ENCODE measurements at places on chromosomes 3 and 15.

- H3K4me3 ChIP-seq, result no peak overlapping the region
- H3K36me3 ChIP-seq, result no peaks in the 10 kb centered on the region
- no peaks in the 10 kb centered on the region for H3K27me3 ChIP-seq
Measured at GRCh38 chr3:94972066-94972465, 909.2 kb downstream of the NSUN3 start.

- H3K4me1 ChIP-seq, result no peaks in the 10 kb centered on the region
- H3K36me3 ChIP-seq, result no peaks in the 10 kb centered on the region
- no peak overlapping the region for H3K4me3 ChIP-seq
- peak; percentile 90 for DNase-seq
- H3K27ac ChIP-seq, result no peak overlapping the region
Measured at GRCh38 chr15:53072077-53072476, 281.9 kb upstream of the ONECUT1 start.

DNA sequence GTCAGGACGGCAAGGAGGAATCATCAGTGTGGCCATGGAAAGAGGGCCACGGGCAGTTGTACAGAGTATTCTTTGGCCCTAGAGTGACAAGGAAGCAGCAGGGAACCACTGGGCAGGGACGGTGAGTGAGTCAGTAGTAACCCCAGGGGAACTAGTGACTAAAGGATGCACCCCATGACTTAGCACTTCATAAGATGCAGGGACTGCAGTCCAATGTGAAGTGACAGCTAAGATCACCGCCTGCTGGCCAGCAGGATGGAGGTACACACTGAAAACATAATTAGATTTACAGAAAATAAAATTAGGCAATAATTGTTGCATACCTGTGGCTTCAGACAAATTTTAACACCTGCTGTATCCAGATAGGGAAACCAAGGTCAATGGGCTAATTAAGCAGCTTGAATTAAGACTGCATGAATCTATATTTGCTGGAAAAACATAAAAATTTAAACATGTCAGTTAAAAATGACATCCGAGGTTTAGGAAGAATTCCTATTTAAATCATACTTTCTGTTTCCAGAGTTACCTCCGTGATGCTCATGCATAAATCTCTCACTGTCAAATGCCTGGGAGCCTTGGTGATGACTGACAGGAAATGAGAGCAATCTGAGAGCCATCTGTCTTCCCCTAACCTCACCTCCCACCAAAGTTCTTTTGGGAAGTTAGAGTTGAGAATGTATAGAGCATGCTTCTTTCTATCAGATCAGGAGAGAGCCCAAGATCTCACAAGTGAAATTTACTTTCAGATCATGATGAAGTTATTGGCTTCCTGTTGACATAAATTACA is 56.5 kb downstream of the DCLK3 start:
- no peak for DNase-seq
- no peaks in the 10 kb centered on the region for H3K27me3 ChIP-seq
- H3K27ac ChIP-seq, result no peak overlapping the region
- no peaks in the 10 kb centered on the region for H3K4me1 ChIP-seq
- no peak overlapping the region for H3K4me3 ChIP-seq
- no peaks in the 10 kb centered on the region for H3K36me3 ChIP-seq

GRCh38 chr3:24088782-24089181 is 143.7 kb downstream of the NR1D2 start:
- no peak for DNase-seq
- H3K27me3 ChIP-seq, result no peaks in the 10 kb centered on the region
- peaks cover 31% of the 10 kb centered on the region for H3K4me1 ChIP-seq
- H3K4me3 ChIP-seq, result no peak overlapping the region
- no peak overlapping the region for H3K27ac ChIP-seq

DNA sequence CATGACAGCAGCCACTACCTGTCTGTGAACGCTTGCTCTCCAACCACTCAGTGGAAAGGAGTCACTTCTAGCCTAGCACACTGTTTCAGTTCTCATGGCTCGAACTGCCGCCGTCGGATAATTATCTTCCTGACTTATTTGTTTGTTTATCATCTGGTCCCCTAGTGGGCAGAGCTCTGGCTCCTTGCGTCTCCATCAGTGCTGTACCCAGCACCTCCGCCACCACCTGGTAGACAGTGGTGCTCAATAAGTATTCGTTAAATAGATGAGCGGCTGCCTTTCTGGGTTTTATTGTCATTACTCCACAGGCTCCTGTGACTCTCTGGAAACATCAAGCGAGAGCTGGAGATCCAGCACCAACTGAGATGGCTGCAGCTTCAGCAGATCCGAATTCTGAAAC is 297.5 kb downstream of the NTRK3 start:
- H3K27ac ChIP-seq, result no peak overlapping the region
- no peaks in the 10 kb centered on the region for H3K27me3 ChIP-seq
- peak; percentile 65 for DNase-seq
- no peaks in the 10 kb centered on the region for H3K36me3 ChIP-seq
- no peak overlapping the region for H3K4me3 ChIP-seq

DNA sequence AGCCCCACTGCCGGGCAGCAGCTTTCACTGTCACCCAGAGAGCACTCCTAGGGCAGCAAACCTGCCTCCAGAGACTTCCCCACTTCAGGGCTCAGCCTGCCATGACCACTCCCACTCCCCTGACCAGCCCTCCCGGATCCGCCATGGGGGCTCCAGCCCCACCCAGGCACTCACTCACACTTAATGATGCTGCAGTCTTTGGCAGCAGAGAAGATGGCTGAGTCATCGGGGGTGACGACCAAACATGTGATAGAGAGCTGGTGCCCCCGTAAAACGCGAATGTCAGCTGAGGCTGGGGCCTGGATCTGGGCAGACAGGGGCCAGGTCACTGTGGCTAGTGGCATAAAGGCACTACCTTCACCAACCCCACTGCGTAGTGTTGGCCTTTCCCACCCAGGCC is 4.7 kb downstream of the RRP9 start:
- H3K27ac ChIP-seq, result no peak overlapping the region
- H3K36me3 ChIP-seq, result no peaks in the 10 kb centered on the region
- H3K4me1 ChIP-seq, result peaks cover 10% of the 10 kb centered on the region
- H3K27me3 ChIP-seq, result no peaks in the 10 kb centered on the region

- H3K27me3 ChIP-seq, result no peaks in the 10 kb centered on the region
- DNase-seq, result no peak
- no peak overlapping the region for H3K4me3 ChIP-seq
- H3K36me3 ChIP-seq, result no peaks in the 10 kb centered on the region
- no peak overlapping the region for H3K27ac ChIP-seq
Measured at GRCh38 chr3:16846373-16847080, 38.2 kb upstream of the PLCL2 start.

DNA sequence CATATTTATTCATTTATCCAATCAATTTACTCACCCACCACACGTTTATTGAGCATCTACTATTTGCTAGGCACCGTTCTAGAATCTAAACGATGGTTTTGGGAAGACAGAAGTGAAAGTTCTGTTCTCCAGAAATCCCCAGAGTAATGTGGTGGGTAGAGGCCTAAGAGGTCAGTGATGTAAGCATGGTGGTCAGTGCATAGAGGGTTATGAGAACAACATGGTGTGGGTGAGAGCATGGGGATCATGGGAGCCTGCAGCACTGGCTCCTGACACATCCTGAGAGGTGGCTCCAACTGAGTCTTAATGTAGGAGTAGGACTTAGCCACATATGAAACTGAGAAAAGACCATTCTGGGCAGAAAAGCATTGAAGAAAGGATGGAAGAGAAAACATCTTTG is 85.3 kb upstream of the TNFAIP8L3 start:
- no peaks in the 10 kb centered on the region for H3K27me3 ChIP-seq
- no peak for DNase-seq
- H3K27ac ChIP-seq, result no peak overlapping the region
- no peaks in the 10 kb centered on the region for H3K36me3 ChIP-seq
- H3K4me3 ChIP-seq, result no peak overlapping the region
- H3K4me1 ChIP-seq, result no peaks in the 10 kb centered on the region

DNA sequence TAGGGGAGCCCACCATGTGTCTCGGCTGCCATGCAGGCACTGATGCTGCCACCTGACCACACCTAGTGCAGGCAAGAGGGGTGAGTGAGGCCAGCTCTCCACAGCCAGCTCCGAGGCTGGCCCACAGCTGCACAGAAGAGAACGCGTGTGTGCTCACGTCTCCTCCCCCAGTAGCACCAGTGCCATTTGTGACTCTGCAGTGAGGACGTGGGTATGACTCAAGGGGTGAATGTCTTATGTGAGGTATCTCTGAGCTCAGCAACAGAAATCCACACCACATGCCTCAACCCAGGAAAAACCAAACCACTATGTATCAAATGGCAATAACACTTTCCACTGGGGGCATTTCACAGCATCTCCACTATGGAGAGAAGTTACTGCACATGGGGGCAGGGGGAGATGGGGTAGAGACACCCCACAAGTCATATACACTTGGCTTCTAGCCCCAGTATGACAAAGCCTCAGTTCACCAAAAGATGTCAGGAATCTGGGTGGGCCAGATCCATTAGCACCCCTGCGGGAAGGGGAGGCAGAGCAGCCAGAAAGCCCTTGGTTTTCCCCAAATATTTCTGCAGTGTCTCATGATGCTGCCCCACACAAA is 87.6 kb downstream of the LRIG1 start:
- H3K27me3 ChIP-seq, result no peaks in the 10 kb centered on the region
- H3K27ac ChIP-seq, result no peak overlapping the region
- peaks cover 23% of the 10 kb centered on the region for H3K4me1 ChIP-seq
- H3K36me3 ChIP-seq, result peaks cover 4% of the 10 kb centered on the region
- DNase-seq, result no peak

GRCh38 chr3:194497799-194498575 is 11.2 kb upstream of the ATP13A3 start:
- no peak overlapping the region for H3K27ac ChIP-seq
- no peaks in the 10 kb centered on the region for H3K27me3 ChIP-seq
- H3K4me3 ChIP-seq, result no peak overlapping the region
- no peaks in the 10 kb centered on the region for H3K4me1 ChIP-seq

GRCh38 chr3:197878427-197878826 is 71.6 kb upstream of the RPL35A start:
- no peak for DNase-seq
- no peak overlapping the region for H3K27ac ChIP-seq
- no peaks in the 10 kb centered on the region for H3K27me3 ChIP-seq
- H3K4me1 ChIP-seq, result peaks cover 21% of the 10 kb centered on the region
- H3K4me3 ChIP-seq, result no peak overlapping the region
- H3K36me3 ChIP-seq, result peaks cover 16% of the 10 kb centered on the region

DNA sequence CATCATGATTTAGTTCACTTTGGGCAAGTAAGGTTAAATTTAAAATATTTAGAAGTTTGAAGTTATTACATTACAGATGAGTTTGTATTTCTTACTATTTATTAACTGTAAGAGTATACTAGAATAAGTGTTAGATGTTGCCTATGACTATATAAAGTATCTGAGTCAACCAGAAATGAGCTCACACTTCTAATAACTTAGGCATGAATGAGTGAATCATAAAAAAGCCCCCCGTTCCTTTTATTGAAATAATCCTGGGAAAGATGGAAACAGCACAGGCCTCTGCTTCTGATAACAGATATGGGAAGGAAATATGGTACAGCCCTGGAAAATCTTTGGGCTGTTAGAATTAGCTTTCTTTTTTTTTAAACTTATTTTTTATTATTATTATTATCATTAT is 66.6 kb upstream of the TGFBR2 start:
- no peak overlapping the region for H3K4me3 ChIP-seq
- no peaks in the 10 kb centered on the region for H3K36me3 ChIP-seq
- no peaks in the 10 kb centered on the region for H3K4me1 ChIP-seq

DNA sequence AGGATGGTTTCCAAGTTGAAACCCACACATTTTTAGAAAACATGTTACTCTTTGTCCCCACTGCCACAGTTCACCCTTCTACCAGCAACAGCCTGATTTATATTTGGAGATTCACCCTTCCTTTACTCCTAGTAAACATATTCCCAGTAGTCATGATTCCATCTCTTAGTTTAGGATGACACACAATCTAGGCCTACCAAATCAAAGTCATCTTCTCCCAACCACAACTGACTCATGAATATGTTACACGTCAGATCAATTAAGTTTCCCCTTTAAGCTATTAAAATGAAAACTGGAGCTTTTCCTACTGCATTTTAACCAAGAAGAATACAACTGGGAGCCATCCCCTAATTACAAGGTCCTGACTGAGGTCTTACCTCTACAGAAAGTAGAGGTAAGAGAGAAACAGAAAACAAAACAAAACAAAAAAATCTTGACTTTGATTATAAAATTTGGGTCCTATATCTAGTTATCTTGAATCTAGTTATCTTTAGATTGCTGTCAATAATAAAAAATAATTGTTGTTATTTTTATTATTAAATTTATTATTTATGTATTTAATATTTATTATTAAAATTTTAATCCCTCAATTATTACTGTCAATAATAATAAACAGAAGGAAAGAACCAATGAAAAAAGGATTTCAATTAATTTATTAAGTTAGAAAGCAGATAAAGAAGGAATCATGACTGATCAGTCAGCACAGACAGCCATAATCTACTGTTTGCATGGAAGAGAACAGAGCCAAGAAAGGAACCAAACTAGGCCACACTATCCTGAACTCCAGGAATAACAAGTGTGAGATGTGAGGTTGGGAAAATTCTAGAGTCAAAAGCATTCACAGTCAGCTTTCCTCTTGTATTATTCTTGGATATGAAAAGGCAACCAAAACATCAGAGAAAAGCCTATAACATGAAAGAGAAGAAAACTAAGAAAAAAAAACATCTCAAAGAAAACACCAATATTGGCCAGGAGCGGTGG is 12.5 kb downstream of the DPH6 start:
- DNase-seq, result no peak
- H3K27me3 ChIP-seq, result no peaks in the 10 kb centered on the region
- peaks cover 6% of the 10 kb centered on the region for H3K4me1 ChIP-seq
- no peak overlapping the region for H3K4me3 ChIP-seq

DNA sequence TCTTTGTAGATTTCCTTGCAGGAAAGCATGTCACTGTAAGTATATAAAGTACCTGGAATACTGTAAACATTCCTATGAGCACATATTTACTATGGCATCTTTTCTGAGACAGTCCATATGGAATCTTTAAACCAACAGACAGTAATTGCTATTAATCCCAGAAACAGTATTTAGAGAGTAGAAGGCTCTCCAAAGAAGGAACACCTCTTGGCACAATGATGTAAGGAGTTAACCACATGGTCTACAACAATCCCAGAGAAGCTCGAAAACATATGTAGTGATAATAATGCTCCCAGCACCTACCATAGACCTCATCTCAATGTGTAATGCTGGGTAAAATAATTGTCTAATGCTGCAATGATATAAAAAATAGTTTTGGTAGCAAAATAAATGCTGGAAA is 95.8 kb upstream of the IL12A start:
- no peaks in the 10 kb centered on the region for H3K27me3 ChIP-seq
- no peak overlapping the region for H3K4me3 ChIP-seq
- H3K36me3 ChIP-seq, result peaks cover 9% of the 10 kb centered on the region
- no peaks in the 10 kb centered on the region for H3K4me1 ChIP-seq
- no peak for DNase-seq

GRCh38 chr3:37279236-37279635 is 104.9 kb upstream of the LRRFIP2 start:
- H3K27ac ChIP-seq, result no peak overlapping the region
- H3K27me3 ChIP-seq, result no peaks in the 10 kb centered on the region
- peaks cover 6% of the 10 kb centered on the region for H3K36me3 ChIP-seq
- no peaks in the 10 kb centered on the region for H3K4me1 ChIP-seq
- DNase-seq, result no peak

Data from neural progenitor cell (in vitro differentiated cells).